ENCODE measurements at places on chromosomes 4 and X.

GRCh38 chr4:97016186-97016907 lies 1126.9 kb downstream of the STPG2 start:
- no peak for DNase-seq

DNA sequence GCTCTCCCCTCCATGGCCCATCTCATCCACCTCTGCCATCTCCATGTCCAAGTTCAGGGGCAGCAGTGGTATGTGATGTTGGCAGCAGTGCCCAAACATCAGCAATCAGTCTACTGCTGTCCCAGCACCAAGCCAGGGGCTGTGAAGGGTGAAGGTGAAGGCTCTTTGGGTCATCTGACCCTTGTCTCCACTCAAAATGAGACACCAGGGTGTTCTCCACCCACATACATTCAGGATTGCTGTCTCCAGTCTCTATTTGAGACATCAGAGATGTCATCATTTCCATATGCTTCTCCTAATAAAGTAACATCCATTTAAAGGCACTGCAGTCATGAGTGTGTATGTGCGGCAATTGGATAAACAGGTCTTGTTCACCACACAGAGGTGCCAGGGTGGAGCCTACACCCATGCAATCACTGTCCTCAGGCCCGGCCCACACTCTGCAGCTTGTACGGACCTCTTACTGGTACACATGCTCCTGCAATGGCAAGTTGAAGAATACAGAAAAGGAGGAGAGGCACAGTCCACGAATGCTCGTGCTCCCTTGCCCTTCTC lies 22.2 kb downstream of the MAML3 start:
- DNase-seq = no peak

GRCh38 chrX:41607264-41607832 lies 81.4 kb upstream of the GPR34 start:
- DNase-seq = no peak

DNA sequence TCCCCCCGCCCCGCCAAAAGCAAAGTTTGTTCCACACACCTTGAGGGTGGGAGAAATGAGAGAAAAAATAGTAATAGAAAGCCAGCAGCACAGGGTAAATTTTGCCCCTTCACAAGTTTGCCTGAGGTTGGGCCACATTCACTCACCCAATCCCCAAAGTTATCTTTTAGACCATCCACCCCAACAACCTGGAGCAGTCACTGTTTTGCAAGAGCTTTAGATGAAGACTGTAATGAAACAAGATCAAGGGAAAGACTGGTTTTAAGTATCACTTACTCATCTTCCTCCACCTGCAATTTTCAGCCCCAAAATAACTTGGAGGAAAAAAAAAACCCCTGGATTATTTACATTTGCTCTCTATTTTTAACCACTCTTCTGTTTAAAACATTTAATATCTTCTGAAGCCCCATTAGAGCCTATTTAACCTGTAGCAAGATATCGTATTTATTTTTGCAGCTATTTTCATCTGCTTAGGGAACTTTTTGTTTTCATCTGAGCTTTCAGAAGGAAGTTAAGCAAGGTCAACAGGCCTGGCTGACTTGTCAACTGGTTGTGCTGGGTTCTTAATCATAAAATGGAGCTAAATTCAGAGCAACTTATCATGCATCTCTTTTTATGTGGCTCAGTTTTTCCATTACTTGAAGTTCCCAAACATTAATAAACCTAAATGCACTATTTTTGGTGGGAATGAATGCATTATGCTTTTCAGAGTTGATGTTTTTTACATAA lies 24.6 kb upstream of the TBL1X start:
- no peak for DNase-seq

DNA sequence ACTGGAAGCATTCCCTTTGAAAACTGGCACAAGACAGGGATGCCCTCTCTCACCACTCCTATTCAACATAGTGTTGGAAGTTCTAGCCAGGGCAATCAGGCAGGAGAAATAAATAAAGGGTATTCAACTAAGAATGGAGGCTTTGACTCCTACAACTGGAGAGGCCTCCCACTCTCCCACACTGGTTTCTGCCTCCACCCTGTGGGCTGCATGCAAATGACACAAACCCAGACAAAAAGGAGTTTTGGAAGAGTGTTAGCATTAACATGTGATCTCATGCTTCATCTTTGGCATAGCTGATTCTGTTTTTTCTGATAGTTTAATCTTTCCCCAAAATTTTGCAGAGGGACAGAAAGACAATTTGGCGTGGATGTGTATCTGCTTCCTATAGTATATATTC lies 80.8 kb upstream of the IQCM start:
- DNase-seq = no peak

- no peak for DNase-seq
Observed at GRCh38 chrX:10574663-10575062, 45.7 kb downstream of the MID1 start.

- DNase-seq = no peak
Observed at GRCh38 chr4:4856071-4857000, 3.1 kb upstream of the MSX1 start.
